ENCODE measurements at places on chromosomes 16 and 17.

DNA sequence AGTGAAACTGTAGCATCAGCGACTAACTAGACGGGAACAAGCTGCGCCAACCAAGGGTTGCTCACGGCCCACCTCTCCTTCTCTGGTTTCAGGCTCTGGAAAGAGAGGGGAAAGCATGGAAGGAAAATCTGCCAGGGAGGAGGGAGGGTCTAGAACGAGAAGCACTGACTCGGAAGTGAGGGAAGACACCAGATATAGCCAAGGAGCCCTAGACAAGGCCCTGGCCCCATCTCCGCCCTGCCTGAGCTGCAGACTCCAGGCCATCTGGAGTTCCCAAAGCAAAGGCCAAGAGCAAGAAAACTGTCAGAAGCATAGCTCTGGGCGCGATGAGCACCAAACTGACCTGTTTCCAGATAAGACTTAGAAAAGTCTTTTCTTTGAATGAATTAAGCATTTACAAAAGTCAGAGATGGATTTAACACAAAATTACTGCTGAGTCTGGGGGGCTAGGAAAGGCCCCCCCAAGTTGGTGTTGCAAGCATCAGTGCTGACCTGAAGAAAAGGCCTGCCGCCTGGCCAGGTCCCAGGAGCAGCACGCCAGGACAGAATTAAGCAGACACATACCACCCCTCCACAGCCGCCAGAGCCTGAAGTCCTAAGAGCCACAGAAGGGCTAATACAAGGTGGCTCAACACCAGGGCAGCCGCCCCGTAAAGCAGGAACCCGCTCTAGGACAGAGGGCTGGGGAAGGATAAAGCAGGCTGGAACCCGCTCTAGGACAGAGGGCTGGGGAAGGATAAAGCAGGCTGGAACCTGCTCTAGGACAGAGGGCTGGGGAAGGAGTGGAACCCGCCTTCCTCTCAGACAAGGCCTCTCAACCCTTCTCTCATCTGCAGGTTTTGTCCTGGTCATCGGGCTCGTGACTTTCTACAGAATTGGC lies 20.7 kb downstream of the TMEM204 start:
- DNase-seq = no peak

DNA sequence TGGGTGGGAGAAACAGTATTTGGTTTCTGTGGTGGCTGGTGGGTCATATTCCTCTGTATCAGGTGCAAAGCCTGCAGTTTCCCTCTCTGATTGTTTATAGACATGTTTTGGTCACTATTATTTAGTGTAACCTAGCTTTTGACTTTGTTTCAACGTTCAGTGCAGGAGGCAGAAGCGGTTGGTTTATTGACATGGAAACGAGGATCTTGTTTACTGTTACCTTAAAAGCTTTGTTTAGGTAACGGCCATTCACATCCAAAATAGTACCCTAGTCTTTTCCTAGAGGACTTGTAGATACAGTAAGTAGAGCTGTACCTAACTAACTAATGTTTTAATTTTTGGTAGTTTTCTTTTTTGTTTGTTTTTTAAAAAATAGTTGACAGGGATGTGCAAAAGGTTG lies 3.5 kb downstream of the MSI2 start:
- no peak for DNase-seq

DNA sequence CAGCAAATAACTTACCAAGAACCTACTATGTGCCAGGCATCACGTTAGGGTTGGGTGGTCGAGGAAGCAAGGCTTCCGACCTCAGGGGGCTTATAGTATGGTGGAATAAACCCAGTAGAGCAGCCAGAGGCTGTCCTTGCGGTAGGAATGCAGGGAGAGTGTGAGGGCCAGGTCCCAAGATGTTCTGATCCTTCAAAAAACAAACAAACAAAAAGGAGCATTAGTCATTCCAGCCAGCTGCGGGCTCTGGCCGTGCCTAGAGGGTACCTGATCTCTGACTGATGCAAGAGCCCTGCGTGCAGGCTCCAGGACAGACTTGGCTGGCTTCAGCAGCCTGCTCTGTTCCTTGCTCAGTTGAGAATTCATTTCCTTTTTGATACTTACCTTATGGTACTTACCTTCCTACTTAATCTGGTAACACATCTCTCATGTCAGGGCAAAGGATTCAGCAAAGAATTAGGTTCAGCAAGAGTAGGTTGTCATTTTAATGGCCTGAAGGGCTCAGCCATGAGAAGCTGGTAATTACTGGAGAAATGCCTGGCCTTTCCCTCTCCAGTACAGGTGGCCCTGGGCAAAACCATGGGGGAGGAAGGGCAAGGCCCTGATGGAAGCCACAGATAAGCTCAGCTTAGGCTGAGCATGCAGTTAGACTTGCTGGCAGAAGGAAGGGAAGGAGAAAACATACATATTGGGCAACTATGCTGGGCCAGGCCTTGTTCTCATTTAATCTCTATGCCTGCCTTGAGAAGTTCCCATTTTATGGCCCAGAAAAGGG lies 18.4 kb downstream of the CYB5D2 start:
- no peak for DNase-seq

DNA sequence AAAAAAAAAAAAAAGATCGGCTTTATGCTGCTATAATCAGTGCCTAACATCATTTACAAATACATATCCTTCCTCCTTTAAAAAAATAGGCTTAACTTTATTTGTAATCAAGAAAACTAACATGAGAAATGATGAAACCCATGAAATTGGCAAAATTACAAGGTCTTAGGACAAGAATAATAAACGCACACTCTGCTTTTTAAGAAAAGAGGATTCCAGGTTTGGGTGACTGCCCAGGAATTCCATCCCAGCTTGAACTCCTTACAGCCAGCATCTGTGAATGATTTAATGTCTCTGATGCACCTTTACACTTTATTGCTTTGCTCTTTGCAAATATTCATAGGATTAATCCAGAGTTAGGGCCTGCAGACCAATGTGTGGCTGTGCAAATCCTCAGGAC lies 196.0 kb downstream of the CBLN1 start:
- no peak for DNase-seq

DNA sequence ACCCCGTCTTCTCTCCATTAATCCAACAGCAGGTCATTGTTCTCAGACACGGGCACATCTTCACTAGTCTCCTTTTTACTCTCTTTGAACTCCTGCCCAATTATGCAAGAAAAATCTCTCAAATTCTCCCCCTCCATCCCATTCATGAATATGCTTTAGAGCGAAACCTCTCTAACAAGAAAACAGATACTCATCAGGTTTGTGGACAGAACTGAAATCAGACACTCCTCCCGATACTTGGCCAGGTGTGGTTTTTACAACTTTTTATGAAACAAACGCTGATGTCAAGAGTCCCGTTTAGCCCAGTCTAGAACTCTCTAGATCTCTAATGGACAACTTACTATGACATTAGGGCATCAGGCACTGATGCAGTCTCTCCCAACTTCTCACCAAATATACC lies 40.9 kb downstream of the PIK3R5 start:
- peak; percentile 77 for DNase-seq

- DNase-seq = no peak
Observed at GRCh38 chr17:2828397-2829038, 32.3 kb downstream of the RAP1GAP2 start.

DNA sequence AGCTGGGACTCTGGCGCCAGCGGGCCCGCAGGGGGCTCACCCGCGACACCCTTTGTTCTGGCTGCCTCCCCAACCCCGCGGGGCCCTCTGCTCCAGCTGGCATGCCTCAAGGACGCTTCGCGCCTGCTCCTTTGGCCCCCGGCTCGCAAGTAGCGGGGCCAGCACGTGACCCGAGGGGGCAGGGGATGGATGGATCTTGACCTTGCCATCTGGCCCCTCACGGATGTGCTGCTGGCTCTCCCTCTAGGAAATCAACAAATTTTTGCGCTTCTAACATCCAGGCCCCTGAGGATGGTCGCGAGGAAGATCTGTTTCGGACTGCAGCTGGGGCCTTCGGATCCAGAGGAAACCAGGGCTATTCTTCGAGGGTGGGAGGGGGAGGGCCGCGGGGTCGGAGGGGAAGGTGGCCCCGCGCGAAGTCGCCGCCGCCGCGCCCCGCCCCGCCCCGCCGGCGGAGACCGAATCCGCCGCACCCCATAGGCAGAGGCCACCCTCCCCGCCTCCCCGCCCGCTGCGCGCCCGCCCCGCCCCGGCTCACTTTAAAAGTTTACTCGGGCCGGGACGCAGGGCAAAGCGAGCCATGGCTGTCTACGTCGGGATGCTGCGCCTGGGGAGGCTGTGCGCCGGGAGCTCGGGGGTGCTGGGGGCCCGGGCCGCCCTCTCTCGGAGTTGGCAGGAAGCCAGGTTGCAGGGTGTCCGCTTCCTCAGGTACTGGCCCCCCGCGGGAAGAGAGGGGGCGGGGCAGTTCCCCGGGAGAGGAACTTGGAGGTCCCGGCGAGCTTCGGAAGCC lies at the start of gene ACSF2:
ACSF2 (plus strand) TSS at position 537 of the 790 bp plus-strand sequence; CDS start at position 581, 44 bp downstream.
- no peak for DNase-seq

DNA sequence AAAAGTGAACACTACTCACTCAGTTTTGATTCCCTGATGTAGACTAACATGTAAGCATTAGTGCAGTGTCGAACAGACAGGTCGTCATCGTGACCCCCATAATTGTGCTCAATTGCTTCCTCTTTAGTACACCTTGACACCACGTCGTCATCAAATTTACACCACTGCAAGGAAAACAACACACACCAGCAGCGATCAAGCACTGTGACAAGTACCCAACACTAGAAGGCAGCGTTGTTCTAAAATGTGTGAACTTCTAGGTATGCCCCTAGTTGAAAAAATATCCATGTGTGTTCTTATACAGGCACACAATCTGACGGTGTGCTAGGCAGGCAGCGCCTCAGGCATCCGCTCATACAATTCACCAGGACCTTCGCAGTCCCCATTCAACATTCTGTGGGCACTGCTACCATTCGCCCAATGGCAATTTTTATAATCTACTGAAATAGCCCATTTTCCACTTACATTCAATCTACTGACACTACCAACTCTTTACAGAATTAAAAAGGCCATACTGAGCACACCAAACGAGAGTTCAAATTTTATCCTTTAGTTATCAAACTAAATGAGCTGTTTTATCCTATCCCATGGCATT lies 23.1 kb downstream of the LITAFD start:
- no peak for DNase-seq

- no peak for DNase-seq
Observed at GRCh38 chr17:80608326-80608725, 63.7 kb downstream of the RPTOR start.

GRCh38 chr17:27241346-27241946 lies 52.5 kb upstream of the WSB1 start:
- no peak for DNase-seq

DNA sequence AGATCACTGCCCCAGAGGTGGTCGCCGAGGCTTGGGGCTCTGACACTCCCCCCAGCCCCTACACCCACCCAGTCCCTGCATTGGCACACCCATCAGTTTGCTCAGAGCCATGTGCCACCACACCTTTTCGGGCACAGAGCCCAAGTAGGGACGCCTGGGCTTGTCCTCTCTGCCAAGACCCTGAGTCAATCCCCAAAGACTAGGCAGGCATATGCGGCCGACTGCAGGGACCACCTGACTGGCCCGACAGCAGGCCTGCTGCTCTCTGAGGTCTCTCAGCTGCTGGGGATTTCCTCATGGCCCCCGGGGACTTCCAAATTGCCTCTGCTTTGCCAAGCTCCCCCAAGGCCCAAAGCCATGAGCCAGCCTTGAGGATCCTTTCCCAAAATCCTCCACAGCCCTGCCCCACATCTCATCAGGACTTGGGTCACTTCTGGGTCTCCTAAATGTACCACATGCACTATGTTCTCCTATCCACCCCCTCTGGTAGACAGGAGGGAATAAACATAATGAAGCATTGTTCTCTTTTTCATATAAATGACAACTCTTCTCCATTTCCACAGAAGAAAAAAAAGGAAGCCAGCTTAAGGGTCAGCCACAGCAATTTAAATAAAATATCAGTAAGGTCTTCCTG lies 30.6 kb downstream of the MYO18A start:
- no peak for DNase-seq

- no peak for DNase-seq
Observed at GRCh38 chr16:73711406-73712080, 585.1 kb upstream of the PSMD7 start.

DNA sequence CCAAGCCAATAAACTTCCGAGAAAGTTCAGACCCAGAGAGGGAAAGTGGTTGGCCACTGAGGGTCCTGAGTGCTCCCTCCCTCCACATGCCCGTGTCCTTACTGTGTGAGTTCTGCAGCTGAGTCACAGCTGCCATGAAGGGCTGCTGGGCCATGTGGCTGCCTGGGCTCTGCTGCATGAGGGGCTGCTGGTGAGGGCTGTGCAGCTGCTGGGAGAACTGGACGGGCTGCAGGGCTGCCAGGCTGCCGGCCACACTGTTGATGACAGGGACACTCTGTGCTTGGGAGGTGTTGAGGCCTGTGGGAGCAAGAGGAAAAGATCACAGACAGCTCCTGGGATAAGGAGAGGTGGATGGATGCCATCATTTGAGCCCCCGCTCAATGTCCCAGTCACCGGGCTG lies 44.0 kb downstream of the HNF1B start:
- no peak for DNase-seq

GRCh38 chr17:48456589-48456988 lies 26.6 kb upstream of the SKAP1 start:
- no peak for DNase-seq

- DNase-seq = no peak
Observed at GRCh38 chr17:1498869-1499268, 6.4 kb upstream of the MYO1C start.

DNA sequence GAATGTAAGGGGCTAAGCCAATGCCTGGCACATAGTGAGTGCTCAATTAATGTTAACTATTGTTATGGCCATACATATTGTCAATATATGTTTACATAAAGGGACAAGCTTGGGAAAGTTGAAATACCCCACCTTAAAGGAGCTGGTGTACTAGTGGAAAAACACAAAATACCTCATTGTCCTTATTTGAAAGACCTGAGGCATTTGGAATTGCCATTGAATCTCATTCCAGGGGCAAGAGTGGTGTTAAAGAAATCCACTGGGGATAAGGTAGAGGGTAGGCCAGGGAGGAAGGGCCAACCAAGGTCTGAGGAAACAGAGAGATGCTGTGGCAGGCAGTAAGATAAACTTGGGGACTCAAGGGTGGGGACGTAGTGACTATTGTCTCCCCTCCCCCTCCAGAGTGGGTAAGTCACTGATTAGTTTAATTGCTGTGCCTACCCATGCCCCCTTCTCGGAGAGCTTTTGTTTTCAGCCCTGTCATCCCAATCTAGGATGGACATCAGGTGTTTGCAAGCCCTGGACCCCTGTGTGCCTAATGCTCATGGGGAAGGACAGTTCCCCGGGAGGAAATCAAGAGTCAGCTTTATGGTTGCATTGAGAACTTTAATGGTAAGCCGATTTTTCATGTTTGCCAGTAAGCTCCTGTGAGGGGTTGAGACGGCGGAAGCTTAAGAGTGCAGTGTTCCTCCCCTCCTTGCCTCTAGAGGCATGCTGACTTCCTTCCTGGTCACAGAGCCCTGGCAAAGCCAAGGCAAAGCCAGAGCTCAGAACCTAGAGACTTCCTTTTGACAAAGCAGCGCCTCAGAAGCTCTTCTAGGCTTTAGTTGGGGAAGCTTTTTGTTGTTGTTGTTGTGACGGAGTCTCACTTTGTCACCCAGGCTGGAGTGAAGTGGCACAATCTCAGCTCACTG lies 2.5 kb upstream of the HEATR9 start:
- no peak for DNase-seq

- DNase-seq = no peak
Observed at GRCh38 chr17:67385122-67385988, 8.3 kb downstream of the PITPNC1 start.

GRCh38 chr16:5512014-5512413 lies 414.4 kb upstream of the EEF2KMT start:
- no peak for DNase-seq

- no peak for DNase-seq
Observed at GRCh38 chr17:2123375-2124251, 68.7 kb downstream of the HIC1 start.

- DNase-seq = no peak
Observed at GRCh38 chr17:39923836-39924690, 3.3 kb downstream of the ORMDL3 start.
